Vagina (tissue), 2 donors: ENCODE measurements at places on chromosomes 16 and 17.

GRCh38 chr16:11006656-11007055 is 62.3 kb downstream of the CLEC16A start:
- DNase-seq: no peak

- DNase-seq: no peak
These were observed 75.3 kb upstream of the RPH3AL start for GRCh38 chr17:427891-428290.

DNA sequence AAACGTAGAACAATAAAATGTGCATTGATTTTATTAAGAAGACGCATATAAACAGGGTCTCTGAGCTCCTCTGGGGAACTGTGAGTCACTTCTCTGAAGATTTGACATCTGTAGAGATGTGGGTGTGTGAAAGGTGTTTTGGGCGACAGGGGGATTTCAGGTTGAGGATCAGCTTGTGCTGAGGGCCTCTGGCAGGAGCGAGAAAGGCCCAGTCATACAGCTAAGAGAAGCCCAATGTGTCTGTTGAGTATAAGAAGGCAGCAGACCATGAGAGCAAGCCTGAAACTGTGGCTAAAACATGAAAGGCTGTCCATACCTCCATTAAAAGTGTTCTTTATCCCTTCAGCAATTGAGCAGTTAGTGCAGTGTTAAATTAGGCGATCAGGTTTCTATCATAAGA is 406.5 kb upstream of the MON1B start:
- no peak for DNase-seq

GRCh38 chr17:81398176-81398831 is 3.0 kb downstream of the BAHCC1 start:
- DNase-seq: no peak

GRCh38 chr17:80260069-80260535 is 550 bp upstream of the RNF213 start:
- no peak for DNase-seq

GRCh38 chr17:6162216-6162615 is 92.0 kb downstream of the WSCD1 start:
- DNase-seq: no peak

GRCh38 chr17:1934901-1935300 is 90.2 kb downstream of the RTN4RL1 start:
- DNase-seq: no peak

- DNase-seq: no peak
These were observed 555 bp downstream of the NUP88 start for GRCh38 chr17:5418858-5419355.

GRCh38 chr17:76740329-76741118 is 2.6 kb downstream of the MFSD11 start:
- no peak for DNase-seq

DNA sequence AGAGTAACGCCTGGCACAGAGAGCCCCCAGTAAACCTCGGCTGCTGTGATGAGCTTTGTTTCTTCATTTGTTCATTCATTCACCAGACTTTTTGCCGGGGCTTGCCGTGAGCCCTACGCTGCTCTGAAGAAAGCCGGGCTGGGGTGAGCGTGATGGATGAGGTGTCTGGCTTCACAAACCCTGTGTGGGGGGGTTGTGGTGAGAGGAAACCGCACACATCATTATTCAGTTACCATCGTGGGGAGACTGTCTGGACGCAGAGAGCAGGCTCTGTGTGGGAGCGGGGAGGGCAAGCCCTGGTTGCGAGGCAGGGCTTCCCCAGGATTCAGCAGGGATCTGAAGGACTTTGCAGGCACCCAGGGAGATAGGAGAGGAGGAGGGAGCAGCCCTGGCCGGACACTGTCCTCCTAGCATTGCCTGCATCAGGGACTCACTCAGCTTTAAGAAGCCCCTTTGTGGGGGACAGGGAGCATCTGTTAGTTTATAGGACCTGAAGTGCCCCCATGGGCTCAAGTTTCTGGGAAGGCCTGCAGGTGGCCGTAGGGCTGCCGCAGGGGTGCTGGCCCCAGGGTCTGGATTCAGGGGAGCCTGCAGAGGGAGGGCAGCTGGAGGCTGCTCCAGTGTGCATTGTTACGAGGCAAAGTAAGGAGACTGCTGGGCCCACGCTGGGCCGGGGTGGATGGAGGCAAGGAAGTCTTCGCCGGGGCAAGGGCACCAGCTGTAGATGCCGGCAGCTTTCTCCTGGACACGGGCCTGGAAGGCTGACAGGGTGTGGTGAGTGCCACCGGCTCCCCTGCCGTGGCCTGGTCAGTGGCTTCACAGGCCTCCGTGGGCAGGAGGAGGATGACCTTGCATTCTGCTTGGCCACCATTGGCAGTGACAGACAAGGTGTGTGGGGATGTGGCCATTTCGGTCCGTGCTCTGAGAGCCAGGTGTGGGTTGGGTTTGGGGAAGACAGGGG is 334.5 kb downstream of the SEC14L1 start:
- no peak for DNase-seq

- DNase-seq: no peak
These were observed 214.1 kb downstream of the RPTOR start for GRCh38 chr17:80758481-80759376.

DNA sequence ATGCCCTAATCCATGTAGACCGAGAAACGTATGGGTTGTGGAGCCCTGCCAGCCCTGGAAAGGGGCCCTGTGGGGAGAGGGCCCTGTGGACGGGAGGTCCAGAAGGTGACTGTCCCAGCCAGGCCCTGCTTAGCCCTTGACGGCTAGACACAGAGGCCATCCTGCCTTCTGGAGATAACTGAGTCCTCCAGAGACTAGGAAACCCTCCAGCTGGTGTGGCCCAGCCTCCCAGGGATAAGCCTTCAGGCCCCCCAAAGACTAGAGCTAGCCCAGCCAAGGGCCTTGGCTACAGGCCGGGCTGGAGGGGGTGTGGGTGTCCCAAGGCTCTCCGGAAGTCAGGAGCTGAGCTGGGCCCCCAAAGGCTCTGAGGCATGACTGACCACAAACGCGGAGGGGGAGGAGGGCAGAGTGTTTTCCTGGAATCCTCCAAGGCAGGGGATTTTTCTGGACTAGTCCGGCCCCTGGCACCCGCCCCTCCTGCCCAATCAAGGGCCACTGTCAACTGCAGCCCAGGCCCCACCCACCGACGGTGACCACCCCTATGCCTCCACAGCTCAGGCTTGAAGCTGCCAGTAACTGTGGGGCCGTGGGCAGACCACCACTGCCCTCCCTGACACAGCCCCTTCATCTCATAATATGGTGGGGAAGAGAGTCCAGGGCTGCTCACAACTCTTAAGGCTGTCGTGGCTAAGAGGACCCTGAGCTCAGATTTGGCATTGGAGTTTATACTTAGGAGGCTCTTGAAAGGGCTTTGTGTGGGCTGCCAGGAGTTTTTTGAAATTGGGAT is 885 bp upstream of the VASN start:
- DNase-seq: no peak

DNA sequence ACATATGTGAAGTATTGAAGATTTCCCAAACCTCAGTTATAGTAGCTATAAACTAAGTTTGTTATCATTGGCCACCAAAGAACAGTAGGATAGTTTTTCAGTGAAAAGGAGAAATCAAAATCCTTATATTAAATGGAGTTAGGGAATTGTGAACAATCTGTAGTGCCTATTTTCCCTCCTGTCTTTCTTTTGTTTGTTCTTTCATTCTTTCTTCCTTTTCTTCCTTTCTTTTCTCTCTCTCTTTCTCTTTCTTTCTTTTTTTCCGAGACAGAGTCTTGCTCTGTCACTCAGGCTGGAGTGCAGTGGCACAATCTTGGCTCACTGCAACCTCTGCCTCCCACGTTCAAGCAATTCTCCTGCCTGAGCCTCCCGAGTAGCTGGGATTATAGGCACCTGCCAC is 48.8 kb downstream of the SSH2 start:
- DNase-seq: no peak

- DNase-seq: no peak
These were observed 29.0 kb downstream of the RNF213 start for GRCh38 chr17:80289616-80290015.

DNA sequence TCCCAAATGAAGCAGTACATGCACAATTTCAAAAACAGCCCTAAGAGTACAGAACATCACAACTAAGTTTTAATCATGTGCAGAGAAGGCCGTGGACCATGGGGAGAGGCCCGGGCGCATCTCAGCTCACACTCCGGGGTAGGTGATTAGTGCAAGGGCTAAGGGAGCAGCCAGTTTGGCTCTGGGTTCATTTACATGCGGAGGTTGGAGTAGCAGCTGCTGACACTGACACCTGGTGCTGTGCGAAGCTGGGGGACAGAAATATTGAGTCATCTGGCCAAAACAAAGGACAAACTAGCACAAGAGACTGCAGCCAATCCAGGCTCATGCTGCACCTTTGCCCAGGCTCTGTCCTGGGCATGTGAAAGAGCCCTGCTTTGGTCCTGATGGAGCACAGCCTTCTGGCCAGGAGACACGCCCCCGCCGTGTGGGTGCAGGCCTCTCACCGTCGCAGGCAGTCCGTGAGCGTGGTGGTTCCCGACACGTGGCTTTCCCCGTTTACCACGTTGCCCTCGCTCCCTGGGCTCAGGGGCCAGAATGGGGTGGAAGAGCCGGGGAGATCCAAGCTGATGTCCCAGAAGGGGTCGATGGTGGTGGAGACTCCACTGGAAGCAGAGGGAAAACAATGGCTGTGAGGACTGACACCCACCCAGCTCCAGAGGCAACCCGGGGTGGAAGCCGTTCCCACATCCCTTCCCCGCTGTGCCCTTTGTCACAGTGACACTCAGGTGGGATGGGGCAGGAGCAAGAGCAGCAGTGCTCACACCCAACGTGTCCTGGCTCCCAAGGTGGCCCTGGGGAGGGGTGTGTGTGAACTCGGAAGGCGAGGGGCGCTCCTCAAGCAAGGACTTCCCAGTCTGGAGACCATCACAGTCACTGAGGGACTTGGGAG is 31.9 kb downstream of the USP22 start:
- no peak for DNase-seq

DNA sequence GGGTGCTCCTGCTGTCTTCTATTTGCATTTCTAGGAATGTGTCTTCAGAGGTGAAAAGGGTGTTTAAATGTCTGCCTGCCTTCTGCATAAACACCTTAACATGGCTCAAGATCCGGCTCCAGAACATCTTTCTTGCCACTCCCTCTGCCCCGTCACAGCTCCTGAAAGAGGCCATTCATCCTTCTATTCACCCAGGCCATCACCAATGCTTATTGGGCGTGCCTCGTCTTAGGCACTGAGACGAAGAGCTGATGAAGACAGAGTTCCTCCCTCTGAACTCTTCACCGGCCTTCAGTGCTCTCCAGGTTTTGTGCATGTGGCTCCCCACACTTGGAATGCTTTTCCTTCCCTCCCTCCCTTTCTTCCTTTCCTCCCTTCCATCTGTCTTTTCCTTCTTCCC is 386.7 kb downstream of the UTP18 start:
- no peak for DNase-seq

GRCh38 chr17:41301916-41302901 is at the start of gene KRTAP29-1:
Gene KRTAP29-1 (minus strand): TSS chr17:41302851. CDS start chr17:41302851, 0 bp downstream.
- no peak for DNase-seq

DNA sequence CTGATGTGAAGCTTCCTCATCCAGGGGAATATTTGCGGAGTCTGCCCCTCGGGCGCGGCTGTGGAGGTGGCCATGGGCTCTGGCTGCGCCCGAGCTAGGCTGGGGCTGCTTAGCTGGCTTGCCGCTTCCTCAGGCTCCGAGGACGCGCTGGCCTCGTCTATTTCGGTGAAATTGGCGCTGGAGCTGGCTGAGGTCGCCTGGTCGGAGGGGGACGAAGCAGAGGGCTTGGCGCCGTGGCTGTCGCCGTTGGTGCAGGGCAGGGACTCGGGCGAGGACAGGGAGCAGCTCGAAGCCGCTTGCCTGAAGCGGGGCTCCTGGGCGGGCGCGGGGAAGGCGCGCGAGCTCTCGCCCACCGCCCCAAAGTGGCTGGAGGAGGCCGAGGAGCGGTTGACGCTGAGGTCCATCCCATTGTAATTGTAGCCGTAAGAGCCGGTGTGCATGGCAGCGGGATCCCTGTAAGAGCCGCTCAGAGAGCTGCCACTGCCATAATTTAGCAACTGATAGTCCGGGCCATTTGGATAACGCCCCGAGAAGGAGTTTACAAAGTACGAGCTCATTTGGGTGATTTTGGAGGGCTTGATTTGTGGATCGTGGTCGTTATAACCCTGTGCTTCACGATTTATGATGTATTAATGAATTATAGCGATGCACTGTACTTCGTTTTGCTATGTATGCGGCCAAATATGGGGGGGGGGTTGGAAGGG is at the start of gene HOXB5:
TSS of gene HOXB5 (minus strand) at position 654 of the 704 bp plus-strand sequence. CDS start at position 557, 97 bp downstream.
- no peak for DNase-seq

DNA sequence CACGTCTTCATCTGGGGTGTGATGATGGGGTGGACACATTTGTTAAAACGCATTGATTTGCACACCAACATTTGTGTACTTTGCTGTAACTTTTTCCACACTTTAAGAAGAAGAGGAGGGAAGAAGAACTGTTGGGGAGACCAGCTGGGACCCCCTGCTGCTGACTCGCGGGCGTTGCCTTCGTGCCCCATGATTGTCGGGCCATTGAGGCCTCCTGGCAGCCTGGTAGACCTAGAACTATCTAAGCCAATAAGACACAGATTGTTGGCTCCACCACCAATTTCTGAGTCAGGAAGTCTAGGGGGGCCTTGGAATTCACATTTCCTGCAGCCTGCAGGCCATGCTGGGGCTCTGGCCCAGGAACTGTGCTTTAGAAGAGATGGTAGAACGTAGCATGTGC is 105.5 kb downstream of the TNFRSF13B start:
- no peak for DNase-seq

DNA sequence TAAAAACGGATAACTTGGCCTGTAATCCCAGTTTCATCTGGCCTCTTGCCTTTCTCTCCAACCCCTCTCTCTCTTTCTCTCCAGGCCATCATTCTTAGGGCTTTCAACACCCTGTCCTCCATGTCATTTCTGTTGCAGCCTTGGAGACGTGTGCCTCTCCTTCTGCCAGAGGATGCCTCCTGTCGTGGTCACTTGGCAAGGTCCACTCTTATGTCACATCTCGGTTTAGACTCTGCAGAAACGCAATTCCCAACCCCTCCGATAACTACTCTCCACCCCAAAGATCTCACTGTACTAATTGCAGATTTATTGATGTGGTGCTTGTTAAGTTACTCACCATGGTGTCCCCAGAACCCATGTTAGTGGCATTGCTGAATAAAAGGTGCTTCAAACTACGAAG is 787.3 kb upstream of the RBFOX1 start:
- no peak for DNase-seq

DNA sequence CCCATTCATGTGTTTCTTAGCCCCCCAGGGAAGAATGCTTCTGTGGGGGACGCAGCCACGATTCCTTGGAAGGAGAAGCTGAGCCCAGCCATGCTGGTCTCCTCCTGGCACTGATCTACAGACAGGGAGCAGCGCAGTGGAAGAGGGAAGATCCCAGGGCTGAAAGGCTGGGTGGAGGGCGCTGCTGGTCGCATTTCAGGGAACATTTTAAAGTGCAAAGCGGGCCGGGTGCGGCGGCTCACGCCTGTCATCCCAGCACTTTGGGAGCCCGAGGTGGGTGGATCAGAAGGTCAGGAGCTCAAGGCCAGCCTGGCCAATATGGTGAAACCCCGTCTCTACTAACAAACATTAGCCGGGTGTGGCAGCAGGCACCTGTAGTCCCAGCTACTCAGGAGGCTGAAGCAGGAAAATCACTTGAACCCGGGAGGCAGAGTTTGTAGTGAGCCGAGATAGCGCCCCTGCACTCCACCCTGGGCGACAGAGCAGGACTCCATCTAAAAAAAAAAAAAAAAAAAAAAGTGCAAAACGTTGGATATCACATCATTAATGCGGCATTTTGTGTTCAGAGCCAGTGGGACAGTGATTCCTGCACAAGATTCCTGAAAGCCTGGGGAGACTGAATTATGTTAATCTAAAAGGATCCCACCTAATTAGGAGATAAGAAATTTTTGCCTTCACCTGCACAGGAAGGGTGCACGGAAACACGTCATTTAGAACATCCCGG is 558 bp upstream of the CHMP6 start:
- no peak for DNase-seq

GRCh38 chr16:47470810-47471209 is 9.7 kb downstream of the PHKB start:
- DNase-seq: no peak
